Myocyte (in vitro differentiated cells): ENCODE measurements at places on chromosomes 6 and 20. TPM values are rescaled to one million over a fixed set of nuclear protein-coding genes. Genes with fewer than 3 reads are reported as not detected.

- DNase-seq = peak; percentile 71
Observed at GRCh38 chr6:31441365-31442267, 38.2 kb downstream of the MICA start.

DNA sequence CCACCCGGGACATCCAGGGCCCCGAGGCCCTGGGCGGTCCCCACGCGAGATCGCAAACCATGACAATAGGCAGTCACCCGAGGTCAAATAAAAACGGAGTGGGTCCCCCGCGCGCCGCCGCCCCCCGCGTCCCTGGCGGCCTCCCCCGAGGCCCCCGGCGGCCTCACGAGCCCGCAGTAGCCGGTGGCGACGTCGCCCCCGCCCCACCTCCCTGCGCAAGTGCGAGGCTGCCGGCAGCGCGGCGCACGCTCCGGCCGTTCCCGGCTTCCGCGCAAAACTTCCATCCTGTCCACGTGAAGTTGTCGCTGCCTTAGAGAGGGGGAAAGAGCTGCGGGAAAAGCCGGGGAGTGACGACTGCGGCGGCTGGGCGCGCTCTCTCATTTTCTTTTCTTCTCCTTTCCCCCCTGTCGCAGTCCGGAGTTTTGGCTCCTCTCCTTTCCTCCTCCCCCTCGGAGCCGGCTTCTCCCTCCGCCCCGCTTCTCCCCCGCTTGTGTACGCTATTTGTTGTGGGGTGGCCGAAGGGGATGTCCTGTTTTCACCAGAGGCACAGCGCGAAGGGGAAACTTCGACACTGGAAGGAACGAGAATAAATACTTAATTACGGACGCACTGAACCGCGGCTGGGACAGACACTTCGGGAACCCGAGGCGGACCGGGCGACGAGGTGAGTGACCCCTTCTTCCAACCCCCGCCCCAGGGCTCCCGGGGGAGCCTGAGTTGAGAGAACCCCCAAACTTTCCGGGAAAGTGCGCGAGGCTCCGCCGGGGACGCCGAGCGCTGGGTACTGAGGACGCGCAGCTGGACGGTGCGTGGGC lies at the start of gene EYA4:
TSS of gene EYA4 (plus strand) at position 272 of the 815 bp plus-strand sequence. CDS start 33,424 bp downstream, outside the sequence.
- peak; percentile 84 for DNase-seq

DNA sequence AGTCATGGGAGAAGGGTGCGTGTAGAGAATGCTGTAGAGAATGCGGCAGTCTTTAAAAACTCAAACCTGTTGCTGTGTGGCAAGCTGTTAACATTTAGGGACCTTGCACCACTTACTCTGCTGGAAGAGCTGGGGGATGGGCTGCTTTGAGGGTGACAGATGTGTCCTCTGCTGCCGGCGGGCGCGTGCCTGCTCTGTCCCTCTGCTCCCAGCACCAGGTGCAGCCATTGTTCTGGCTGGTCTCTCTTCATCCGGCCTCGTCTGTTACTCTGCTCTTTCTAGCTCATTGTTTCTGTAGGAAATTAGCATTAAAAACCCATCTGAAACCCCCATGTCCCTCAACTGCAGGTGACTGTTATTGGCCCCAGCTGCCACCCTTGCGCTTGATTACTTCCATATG lies 78.5 kb downstream of the CBFA2T2 start:
- DNase-seq = peak; percentile 46

DNA sequence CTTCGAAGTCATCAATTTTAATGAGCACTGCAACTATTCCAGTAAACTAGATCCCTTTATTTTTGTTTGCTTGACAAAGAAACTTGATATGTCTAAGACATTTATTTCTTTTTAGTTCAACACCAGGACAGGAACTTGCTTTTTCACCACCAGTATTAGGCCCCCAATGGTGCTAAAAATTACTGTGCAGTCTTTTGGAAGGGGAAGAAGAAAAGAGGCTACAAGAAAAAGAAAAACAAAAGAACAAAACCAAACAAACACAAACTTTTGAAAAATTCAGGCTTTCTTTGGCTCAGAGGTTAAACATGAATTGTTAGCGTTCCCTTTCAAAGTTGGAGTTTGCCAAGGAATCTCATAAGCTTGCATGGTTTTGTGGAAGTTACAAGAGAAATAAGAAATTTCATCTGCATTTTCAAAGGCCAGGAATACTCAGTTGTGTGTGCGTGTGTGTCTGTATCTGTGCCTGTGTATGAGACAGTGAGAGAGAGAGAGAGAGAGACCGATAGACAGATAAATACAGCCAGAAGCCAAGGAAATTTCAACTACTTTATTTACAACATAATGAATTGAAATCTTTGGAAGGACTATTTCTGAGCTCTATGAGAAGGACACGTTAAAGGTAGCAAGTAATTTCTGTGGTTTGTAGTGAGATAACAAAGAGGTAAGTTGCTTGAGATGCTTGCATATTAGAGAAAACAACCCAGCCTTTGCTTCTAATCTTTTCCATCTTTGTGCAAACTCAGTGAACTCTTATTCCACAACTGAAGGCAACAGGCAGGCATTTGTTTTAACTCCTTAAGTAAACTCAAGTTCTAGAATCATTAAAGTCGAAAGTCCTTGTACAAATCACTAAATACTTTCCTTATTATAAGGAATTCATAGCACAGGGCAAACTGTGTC lies 171.0 kb upstream of the CITED2 start:
- no peak for DNase-seq

DNA sequence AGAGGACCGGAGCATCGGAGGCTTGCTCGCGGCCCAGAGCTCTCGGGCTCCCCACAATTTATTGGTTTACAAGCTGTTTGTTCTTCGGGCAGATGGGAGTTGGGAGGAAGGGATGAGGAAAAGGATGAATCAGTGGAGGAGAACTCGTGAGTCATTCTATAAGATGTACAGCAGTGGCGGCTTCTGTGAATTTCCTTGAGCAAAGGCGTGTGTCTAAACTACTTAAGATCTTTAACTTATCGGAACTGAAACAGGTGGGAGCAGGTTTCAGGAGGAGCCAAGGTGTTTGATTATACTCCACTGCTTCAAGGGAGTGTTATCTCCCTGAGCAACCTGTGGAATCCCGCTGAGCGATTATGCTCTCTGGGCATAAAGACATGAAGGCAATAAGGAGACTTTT lies 50.5 kb upstream of the IBTK start:
- no peak for DNase-seq

GRCh38 chr6:144418959-144419545 lies 133.9 kb downstream of the UTRN start:
- DNase-seq = no peak

- DNase-seq = no peak
Observed at GRCh38 chr6:105739764-105740163, 336.9 kb upstream of the PREP start.

DNA sequence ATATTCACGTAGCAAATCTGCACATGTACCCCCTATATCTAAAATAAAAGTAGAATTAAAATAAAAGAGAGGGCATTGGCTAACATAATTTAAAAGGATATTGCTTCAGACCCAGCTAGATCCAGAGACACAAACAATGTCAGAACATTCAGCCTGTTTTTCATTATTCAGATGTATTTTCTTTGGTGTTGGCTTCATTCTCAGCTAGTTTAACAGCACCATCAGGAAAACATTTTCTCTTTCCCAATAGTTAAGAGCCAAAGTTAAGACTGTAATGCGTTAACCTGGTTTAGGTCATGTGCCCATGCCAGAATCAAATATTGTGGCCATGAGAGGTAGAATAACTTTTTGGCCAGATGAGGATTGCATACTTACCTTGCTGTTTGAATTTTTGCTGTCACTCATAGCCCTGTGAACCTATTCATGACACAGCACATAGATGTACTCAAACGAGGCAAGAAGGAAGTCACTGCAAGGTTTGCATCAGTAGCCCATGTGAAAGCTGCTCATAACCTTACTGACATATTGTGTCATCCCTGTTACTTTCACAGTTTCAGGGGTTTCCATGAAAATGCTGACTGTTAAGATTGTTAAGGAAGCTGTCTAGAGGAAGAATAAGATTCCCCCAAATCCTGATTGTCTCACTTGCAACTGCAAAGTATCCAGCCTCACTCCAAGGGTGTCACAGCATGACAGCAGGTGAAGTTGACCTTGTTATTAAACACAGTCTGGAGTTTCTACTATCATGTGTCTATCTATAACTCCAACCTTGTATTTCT lies 233.1 kb downstream of the PACRG start:
- DNase-seq = no peak

- no peak for DNase-seq
Observed at GRCh38 chr20:10705801-10706459, 32.1 kb upstream of the JAG1 start.

DNA sequence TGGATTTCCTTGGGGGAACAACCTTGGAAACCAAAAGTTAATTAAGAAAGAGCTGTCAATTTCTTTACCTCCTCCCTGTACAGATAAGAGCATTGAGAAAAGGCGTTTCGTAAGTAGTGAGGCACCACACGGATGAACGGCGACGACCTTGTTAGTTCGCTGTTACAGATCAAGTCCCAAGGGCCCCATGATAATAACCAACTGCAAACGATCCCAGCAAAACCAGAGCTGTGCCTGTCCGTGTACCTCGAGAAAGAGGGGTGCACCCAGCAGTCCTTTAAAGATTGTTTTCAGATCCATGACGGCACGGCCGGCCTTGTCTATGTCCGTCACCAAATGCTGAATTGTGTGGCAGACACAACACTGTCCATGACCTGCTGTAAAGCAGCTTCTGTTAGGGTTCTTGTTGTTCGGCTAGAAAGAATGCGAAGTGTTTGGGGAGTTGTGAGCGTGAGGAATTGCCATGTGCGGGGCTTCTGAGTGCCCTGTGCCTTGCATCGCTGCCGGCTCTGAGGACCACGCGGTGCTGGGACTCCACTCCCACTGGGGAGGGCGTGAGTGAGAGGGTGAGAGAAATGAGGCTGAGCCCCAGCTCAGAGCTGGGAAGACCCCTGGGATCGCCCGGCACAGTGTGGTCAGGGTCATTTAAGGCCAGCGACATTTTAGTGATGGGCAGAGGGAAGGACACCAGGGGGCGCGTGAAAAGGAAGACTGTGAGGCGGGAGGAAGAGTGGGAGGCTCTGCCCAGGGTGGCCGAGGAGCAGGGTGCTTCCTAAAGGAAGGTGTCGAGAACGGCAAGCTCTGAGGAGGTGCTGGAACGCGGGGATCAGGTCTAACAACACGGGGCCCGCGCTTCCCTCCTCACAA lies 136.8 kb upstream of the RPS6KA2 start:
- no peak for DNase-seq

- DNase-seq = peak; percentile 39
Observed at GRCh38 chr20:821046-821730, 12.3 kb upstream of the FAM110A start.

ADGRG6 gene
- total RNA-seq = 1.2 and 1.4 TPM in 2 replicates

DEFB121 gene
- not detected in 2 replicates for total RNA-seq

LHFPL5 gene
- not detected in 2 replicates for total RNA-seq

PPP1R16B gene
- total RNA-seq = 0.03 TPM in 1 of 2 replicates, not detected in the other

RNF144B gene
- total RNA-seq = 3.2 and 6.7 TPM in 2 replicates
